Spleen (tissue), 13 donors: ENCODE measurements at places on chromosomes 5 and 9.
A peak's percentile ranks its signal among the peaks of the same experiment; 100 is the strongest.

DNA sequence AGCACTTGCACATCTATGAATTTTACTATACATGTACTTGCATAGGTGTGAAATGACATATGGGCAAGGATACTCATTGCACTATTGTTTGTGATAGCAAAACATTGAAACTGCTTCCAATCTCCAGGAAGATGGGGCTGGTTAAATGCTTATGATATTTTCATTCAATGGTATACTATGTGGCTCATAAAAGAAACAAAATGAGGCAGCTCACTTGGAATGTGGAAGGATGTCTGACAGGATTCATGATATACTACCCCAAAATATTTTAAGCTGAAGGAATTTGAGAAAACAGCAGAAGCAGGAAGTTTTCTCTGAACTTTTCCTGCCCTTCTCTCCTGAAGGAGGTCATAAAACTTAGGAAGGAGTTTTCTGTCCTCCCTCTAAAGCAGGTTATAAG, 99.6 kb upstream of the CAST start:
- DNase-seq = no peak

- DNase-seq = peak; percentile 85
Observed at GRCh38 chr9:136881691-136882108, 4.6 kb upstream of the TRAF2 start.

DNA sequence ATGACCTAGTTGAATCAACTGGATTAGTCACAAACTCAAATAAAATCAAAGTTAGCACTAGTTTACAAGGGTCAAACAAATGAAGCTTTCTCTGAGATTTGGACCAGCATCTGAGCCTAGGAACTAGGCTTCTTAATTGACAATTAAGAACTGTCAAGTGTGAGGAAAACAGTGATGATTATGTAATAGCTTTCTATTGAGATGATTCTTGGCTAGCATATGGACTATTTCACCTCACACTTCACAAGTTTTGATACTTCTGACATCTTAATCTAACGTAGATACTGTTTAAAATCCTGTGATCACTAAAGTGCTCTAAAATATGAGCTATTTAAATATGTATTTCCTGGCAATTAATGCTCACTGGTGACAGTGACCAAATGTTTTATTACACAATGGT, 542.9 kb downstream of the EFNA5 start:
- DNase-seq = no peak

GRCh38 chr9:70105147-70105546, 61.5 kb downstream of the MAMDC2 start:
- DNase-seq = no peak

GRCh38 chr5:78791501-78792100, 143.0 kb upstream of the LHFPL2 start:
- no peak for DNase-seq
